ENCODE measurements at places on chromosomes 11 and 22. TPM values are rescaled to one million over a fixed set of nuclear protein-coding genes. Genes with fewer than 3 reads are reported as not detected.

The DGAT2 gene
- total RNA-seq, result 3.4 TPM

DNA sequence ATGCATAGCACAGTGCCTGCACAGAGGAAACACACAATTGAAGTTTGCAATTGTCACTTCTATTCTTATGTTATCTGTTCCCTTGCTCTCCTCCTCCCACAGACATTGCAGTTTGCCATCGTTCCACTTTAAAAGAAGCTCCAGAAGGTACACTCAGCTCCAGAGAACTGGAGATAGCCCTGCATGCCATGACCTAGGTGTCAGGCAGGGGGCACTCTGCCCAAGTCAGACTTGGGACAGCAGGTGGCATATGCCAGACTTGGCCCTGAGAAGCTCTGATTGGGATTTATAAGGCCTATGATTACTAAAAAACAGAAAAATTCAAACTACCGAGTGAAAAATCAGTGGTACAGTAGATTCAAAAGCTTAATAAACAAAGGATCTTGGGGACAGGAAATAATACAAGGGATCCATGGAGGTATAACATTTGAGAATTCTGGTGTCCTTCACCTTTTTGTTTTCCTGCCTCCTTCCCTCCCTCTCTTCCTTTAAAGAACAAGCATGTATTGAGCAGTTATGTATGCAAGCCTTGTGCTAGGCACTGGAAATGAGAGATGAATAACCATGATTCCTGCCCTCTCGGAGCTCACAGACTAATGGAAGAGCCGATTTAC lies 40.0 kb downstream of the TENM4 start:
- H3K4me3 ChIP-seq, result no peak overlapping the region
- no peaks in the 10 kb centered on the region for H3K36me3 ChIP-seq
- H3K4me1 ChIP-seq, result no peaks in the 10 kb centered on the region
- no peaks in the 10 kb centered on the region for H3K27me3 ChIP-seq
- H3K27ac ChIP-seq, result no peak overlapping the region

GRCh38 chr22:44883011-44883421 lies 126.8 kb downstream of the PHF21B start:
- H3K27ac ChIP-seq, result no peak overlapping the region
- H3K4me3 ChIP-seq, result no peak overlapping the region
- DNase-seq, result no peak
- no peaks in the 10 kb centered on the region for H3K4me1 ChIP-seq
- no peaks in the 10 kb centered on the region for H3K27me3 ChIP-seq
- H3K36me3 ChIP-seq, result no peaks in the 10 kb centered on the region

The HEPACAM gene
- total RNA-seq, result 1.2 TPM

- no peaks in the 10 kb centered on the region for H3K27me3 ChIP-seq
- H3K4me3 ChIP-seq, result no peak overlapping the region
- no peak overlapping the region for H3K27ac ChIP-seq
- no peaks in the 10 kb centered on the region for H3K36me3 ChIP-seq
- H3K4me1 ChIP-seq, result no peaks in the 10 kb centered on the region
Observed at GRCh38 chr11:101051677-101052076, 77.9 kb downstream of the PGR start.

GRCh38 chr11:12540913-12541582 lies 133.2 kb upstream of the TEAD1 start:
- no peaks in the 10 kb centered on the region for H3K36me3 ChIP-seq
- DNase-seq, result no peak
- no peak overlapping the region for H3K4me3 ChIP-seq
- H3K27me3 ChIP-seq, result no peaks in the 10 kb centered on the region

DNA sequence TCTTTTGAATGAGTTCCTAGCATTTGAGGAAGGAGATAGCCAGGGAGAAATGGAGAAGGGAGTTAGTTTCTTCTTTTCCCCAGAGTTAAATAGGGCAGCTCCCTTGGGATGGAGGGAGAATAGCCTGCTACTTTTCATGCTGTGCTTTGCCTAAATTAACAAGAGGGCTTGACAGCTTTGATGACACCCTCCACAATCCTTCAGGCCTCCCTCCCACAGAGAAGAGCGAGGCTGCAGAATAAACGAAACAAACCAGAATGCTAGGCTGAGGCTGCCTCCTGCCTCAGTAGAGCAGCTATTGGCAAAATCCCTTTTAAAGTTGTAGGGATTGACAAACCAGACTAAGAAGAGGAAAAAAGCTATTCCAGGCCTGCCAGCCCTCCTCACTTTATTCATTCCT lies 94.6 kb downstream of the C11orf58 start:
- no peak overlapping the region for H3K27ac ChIP-seq
- no peaks in the 10 kb centered on the region for H3K36me3 ChIP-seq
- DNase-seq, result no peak
- H3K27me3 ChIP-seq, result no peaks in the 10 kb centered on the region
- no peak overlapping the region for H3K4me3 ChIP-seq
- H3K4me1 ChIP-seq, result no peaks in the 10 kb centered on the region

GRCh38 chr11:19743622-19744021 lies 31.0 kb downstream of the NAV2 start:
- H3K4me1 ChIP-seq, result peaks cover 59% of the 10 kb centered on the region
- peak overlapping the region; percentile 14 for H3K27ac ChIP-seq
- H3K27me3 ChIP-seq, result no peaks in the 10 kb centered on the region
- H3K4me3 ChIP-seq, result no peak overlapping the region
- no peak for DNase-seq

- H3K4me1 ChIP-seq, result peaks cover 19% of the 10 kb centered on the region
- H3K27me3 ChIP-seq, result no peaks in the 10 kb centered on the region
- H3K36me3 ChIP-seq, result no peaks in the 10 kb centered on the region
- no peak for DNase-seq
Observed at GRCh38 chr11:43681401-43681942, 934 bp downstream of the HSD17B12 start.

The SERHL2 gene
- not detected for total RNA-seq

DNA sequence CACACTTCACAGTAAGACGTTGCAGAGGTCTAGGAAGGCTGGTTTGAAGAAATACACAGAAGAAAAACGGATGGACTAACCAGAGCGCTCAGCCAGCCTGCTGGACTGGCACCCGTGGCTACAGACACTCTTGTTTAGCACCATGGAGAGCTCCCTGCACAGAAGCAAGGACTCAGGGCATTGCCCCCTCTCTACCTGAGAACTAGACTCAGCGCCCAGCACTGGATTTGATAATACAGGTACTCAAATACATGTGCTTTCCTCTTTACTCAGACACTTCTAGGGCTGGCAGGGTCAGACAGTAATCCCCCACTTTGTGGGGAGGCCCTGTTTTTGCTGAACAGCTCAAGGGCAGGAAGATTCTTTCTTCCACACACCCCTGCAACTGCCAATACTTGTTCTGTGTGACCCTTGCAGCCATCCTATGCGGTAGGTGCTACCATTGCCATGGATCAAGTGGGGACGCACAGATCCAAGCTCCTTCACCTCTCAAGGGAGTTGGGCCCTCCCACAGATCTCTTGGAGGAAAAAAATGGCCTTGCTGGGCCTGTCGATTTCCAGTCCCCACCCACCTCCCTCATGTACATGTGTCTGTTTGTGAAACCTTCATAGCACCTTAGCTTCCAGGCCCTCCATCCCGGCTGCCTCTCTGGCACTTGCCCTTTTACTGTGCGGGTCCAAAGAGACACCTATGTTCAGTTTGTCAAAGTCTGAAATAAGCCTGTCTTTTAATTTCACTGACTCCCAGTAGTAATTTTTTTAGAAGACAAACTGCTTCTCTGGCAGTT lies 5.1 kb upstream of the P2RX6 start:
- H3K4me3 ChIP-seq, result no peak overlapping the region
- no peaks in the 10 kb centered on the region for H3K36me3 ChIP-seq
- peaks cover 14% of the 10 kb centered on the region for H3K4me1 ChIP-seq
- no peaks in the 10 kb centered on the region for H3K27me3 ChIP-seq
- no peak for DNase-seq

The SAA2 gene
- total RNA-seq, result 2.0 TPM

DNA sequence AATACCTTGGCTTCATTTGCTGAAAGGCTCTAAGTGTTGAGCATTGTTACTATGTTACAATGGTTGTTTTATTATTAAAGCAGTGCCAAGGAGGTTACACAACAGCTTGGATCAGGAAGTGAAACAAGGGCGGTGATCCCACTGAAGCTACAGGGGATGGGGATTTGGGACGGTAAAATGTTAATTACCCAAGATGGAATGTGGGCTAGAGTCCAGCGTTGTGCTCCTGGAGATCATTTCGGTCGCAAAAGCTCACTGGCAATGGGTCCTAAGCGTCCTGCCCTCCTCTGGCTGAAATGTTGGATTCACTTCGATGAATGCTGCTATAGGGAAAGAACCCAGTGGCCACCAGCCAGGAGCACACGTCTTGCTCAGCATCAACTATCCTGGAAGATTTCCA lies 48.3 kb downstream of the FAM83F start:
- no peak for DNase-seq
- H3K27me3 ChIP-seq, result no peaks in the 10 kb centered on the region

GRCh38 chr11:70503468-70504221 lies 105.3 kb downstream of the CTTN start:
- H3K4me1 ChIP-seq, result no peaks in the 10 kb centered on the region
- no peak overlapping the region for H3K4me3 ChIP-seq
- no peak for DNase-seq
- no peak overlapping the region for H3K27ac ChIP-seq
- no peaks in the 10 kb centered on the region for H3K27me3 ChIP-seq

The E2F8 gene
- total RNA-seq, result not detected

The NAALAD2 gene
- 0.68 TPM for total RNA-seq

- H3K27me3 ChIP-seq, result no peaks in the 10 kb centered on the region
- DNase-seq, result no peak
- H3K36me3 ChIP-seq, result peaks cover 7% of the 10 kb centered on the region
- H3K4me1 ChIP-seq, result peaks cover 10% of the 10 kb centered on the region
- no peak overlapping the region for H3K27ac ChIP-seq
Observed at GRCh38 chr11:71996946-71997345, 1.8 kb upstream of the IL18BP start.

DNA sequence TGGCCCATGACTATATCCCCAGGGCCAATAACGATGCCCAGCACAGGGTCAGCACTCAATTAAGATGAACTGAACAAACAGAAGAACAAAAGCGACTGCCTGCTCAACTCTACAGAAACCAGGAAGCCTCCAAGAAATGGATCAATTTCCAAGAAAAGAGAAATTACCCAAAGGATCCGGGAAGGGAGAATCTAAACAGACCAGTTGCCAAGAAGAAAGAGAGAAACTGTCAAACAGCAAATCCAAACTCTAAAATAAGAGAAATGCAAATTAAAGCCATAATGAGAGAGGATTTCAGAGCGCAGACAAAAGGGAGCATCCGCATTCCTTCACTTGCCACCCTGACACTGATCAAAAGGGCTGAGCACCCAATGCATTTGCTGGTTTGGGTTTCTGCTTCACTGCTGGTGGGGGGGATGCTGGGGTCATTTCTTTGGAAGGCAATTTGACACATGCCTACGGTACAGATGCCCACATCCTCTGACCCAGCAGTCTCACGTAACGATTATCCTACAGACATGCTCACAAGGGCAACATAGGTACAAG lies 37.7 kb upstream of the RFPL3 start:
- no peak overlapping the region for H3K27ac ChIP-seq
- H3K4me3 ChIP-seq, result no peak overlapping the region
- H3K27me3 ChIP-seq, result no peaks in the 10 kb centered on the region
- no peaks in the 10 kb centered on the region for H3K4me1 ChIP-seq

DNA sequence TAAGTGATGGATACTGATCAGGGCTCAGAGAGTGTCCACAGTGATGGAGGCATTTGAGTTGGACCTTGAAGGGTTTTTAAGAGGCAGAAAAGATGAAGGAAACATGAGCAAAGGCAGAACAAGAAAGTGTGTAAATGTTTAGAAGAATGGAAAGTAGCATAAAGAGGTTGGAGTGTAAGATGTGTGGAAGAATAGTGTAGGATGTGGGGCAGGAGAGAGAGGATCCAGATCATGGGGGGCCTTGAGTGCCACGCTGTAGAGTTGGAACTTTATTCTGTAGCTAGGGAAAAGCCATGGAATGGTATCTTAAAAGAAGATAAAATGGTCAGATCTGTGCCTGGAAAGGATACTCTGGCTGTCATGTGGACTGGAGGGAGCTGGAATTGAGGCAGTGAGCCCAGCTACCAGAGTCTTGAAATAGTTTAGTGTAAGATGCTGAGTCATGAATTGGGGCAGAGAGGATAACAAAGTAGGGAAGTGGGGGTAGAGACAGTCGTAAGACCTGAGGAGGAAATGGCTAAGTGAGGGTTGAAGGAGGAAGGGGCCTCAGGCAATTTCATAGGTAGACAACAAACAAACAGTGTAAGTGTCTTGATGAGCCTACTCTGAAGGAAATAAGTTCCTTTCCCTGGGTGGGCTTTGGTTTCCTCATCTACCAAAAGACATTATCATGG lies 6.7 kb downstream of the KCNE3 start:
- H3K36me3 ChIP-seq, result no peaks in the 10 kb centered on the region
- no peak overlapping the region for H3K27ac ChIP-seq
- peak overlapping the region; percentile 8 for H3K4me3 ChIP-seq
- no peaks in the 10 kb centered on the region for H3K27me3 ChIP-seq
- no peak for DNase-seq
- H3K4me1 ChIP-seq, result no peaks in the 10 kb centered on the region

The HBB gene
- total RNA-seq, result 257 TPM

The KRTAP5-8 gene
- total RNA-seq, result not detected

The PRG3 gene
- not detected for total RNA-seq

All from thoracic aorta (tissue), 2 donors.